ENCODE measurements at places on chromosomes 7 and 10.

DNA sequence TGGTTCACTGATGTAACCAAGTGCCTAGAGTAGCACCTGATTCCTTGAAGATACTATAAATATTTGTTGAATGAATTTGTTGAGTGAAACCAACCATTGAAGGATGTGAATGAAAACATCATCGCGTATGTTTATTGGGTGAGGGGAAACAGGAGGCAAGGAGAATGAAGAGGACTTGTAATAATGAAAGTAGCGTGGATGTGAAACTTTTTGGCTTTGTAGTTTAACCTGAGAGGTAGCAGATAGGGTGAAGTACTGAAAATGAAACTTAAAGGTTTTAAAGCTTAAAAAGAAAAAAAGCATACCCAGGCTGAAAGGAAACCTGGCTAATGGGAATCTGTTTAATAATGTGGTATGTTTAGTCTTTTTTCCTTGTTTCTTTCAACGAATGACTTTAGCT is 5.2 kb downstream of the CCNY start:
- DNase-seq, result no peak

GRCh38 chr7:37439653-37440026 is 9.0 kb downstream of the ELMO1 start:
- no peak for DNase-seq

GRCh38 chr7:70354409-70355169 is 756.3 kb downstream of the AUTS2 start:
- no peak for DNase-seq

DNA sequence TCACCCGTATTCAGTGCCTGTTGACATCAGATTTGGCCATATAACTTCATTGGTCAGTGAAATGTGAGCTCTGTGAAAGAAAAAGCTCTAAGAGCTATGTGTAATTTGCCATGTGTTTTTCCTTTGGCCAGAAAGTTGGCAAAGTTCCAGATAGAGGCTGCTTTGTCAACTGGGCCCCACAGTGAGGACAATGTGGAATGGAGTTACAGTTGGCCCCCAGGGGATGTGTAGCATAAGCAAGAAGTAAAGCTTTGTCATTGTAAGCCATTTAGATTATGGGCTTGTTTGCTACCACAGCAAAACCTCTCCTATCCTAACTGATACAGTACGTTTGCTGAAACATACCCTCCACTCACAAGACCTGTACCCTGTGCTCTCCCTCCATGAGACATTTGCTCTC is 119.1 kb upstream of the HABP2 start:
- DNase-seq, result no peak

GRCh38 chr7:69670701-69671100 is 72.4 kb downstream of the AUTS2 start:
- DNase-seq, result no peak

- no peak for DNase-seq
Observed at GRCh38 chr7:904847-905246, 28.5 kb downstream of the GET4 start.

- no peak for DNase-seq
Observed at GRCh38 chr7:106486331-106486730, 174.6 kb downstream of the CCDC71L start.

DNA sequence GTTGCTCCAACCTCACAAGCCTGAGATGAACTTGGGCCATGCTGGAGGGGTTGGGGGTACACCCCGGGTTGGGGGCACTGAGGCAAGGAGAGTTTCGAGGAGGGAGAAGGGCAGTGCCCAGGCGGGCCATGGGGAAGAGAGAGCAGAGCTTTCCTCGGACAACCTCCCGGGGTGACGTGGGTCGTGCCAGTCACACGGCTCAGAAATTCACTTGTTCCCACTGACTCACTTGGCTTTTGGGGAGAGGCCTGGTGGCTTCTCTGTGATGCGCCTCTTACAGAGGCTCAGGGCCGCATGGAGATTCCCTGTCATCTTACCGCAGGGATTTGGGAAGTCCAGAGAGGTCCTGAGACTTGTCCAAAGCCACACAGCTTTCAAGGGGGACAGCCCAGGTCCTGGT is 2.9 kb downstream of the LAT2 start:
- no peak for DNase-seq

GRCh38 chr7:129664029-129665012 is 52.8 kb downstream of the NRF1 start:
- no peak for DNase-seq

DNA sequence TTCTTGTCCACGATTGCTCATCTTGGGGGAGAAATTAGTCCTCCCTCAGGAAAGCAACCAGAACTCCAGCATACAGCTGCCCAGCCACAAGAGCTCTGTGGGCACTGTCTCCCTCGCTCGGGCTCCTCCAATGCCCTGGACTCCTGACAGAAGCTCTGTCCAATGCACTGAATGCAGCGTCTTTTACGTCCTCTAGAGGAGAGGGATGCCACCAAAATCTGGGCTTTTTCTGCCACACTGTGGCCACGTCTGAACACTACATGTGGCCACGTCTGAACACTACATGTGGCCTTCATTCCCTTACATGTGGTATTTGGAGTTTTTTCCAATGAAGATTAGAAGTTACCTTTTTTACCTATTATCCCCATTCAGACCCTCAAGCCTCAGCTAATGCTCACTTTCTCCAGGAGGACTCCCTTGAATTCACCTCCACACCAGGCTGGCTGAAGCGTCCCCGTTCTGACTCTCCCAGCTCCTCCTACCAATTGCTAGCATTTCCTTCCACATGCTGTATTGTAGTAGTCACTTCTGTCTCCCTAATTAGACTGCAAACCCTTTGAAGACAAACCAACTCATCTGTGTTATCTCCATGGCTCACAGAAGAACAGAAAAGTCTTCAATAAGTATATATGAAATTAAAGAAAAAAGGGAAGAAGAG is 134.3 kb upstream of the PDE1C start:
- peak; percentile 65 for DNase-seq

- DNase-seq, result peak; percentile 54
Observed at GRCh38 chr7:83947260-83947659, 247.3 kb downstream of the SEMA3A start.

- peak; percentile 97 for DNase-seq
Observed at GRCh38 chr10:124916585-124917427, 25.1 kb upstream of the ZRANB1 start.

GRCh38 chr10:1538121-1538520 is 199.2 kb downstream of the ADARB2 start:
- DNase-seq, result no peak

DNA sequence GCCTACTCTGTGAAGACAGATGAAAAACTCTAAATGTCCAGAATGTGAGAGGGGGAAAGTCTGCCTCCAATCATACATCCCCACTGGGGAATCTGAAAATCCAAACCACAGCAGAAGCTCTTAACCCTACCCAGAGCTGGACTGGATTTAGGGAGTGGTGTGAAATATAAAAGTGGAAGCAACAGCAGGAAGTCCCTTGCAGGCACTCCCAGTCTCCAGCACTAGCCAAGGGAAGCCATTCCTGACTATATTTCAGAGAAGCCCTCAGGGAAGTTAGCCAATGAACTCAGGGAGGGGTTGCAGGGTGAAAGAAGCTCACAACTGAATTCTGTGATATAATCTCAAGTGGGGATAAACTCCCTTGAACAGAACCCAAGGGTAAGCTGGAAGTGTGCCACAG is 51.5 kb downstream of the CRPPA start:
- DNase-seq, result no peak

- no peak for DNase-seq
Observed at GRCh38 chr7:107610323-107610722, 30.3 kb downstream of the BCAP29 start.

GRCh38 chr7:153286763-153287162 is 527.2 kb downstream of the ACTR3B start:
- no peak for DNase-seq

DNA sequence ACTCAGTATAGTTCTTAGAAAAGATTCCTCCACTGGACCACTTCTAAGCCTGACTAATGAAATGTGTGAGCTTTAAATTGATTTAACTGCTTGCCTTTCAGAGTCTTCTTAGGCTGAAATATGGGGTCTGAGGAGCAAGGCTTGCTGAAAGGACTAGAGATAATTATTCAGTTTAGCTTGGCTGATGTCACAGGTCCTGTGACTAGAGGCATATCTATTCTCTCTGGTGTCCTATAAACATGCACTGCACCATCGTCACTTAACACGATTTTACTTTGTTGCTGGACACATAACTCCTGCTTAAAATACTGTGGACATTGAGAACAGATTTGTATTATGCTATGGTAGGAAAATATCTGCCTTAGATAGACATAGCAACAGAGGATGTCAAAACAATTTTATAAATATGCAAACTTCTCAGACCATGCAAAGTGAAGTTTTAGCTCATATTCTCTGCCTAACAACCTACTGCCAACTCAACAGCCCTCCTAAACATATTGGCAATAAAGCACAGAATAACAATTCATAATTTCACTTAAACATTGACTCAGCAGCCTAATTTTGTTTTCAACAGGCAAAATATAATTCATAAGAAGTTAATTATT is 80.2 kb downstream of the RNF133 start:
- DNase-seq, result no peak

DNA sequence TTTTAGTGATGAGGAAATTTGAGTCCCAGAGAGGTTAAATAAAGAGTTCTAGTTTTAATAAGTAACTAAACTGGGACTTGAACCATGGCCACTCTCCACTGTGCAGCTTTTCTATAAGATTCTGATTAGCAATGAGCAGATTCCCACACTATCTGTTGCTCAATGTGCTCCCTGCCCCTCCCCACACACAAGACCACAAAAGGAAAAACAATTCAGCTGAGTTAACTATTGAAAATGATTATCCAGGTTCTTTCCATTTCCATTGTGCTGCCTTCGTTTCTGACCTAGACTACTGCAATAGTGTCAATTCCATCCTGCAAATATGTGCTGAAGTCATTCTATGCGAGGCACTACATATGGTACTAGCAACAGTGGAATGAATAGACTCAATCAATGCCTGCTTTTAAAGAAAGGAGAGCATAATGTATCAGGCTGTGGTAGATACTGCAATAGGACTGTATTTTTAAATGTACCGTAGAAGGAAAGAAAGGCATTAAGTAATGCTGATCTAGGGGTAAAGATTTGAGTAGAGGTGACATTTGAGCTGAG is 97.0 kb downstream of the SEMA3C start:
- DNase-seq, result no peak

- no peak for DNase-seq
Observed at GRCh38 chr10:103850572-103850895, 4.8 kb downstream of the SH3PXD2A start.

DNA sequence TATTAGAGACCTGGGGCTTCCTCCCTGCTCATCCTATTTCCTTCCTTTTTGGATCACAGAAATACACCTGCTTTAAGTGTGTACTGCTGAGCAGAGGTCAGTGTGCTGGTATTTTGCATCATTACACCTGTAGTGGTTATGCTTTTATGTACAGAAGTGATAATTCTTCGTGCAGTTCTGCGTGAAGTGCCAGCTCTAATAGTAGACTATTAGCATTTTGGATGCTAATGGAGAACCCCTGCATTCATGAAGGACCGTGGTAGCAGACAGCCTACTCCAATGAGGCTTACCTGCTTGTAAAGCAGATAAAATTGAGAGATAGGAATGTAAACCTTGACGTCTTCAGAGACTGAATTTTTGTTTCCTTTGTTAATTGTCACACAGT is 114.3 kb downstream of the CDK14 start:
- DNase-seq, result no peak

DNA sequence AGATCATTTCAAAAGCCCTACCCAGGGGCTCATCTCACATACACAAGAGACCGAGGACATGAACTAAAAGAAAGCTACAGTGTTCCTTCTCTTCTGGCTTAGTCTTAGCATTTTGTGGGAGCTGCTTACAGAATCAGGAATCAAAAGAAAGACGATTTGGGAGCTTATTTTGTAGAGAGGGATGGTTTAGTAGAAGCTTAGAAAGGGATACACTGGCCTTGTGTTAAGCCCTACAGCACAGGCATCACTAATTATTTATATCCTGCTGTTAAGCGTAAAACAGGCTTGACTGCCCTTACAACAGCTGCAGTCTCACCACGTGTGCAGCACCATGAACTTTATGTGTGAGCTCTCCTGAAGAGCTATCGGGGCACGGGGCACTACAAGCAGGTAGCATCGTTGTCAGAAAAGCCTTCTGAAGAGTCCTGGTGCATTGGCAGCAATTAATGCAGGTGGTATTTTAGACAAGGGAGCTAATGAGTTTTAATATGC is 798.3 kb downstream of the NXPH1 start:
- peak; percentile 9 for DNase-seq

DNA sequence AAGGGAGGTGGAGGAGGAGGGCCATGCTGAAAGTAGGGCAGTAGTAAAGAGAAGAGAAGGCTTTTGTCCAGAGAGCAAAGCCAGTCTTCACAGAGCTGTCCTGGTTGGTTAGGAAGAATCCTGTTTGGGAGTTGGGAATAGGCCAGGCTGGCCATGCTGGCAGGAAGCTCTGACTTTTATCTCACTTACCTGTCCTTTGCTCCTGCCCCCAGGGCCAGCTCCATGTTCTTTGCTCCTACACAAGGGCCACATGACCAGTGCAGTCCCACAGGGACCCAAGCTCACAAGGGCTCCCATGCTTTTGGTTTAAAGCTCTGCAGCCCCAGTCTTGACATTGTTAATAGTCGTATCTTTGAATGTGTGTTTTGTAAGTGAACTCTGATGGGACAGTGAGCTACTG is 161.6 kb upstream of the KMT2E start:
- no peak for DNase-seq

GRCh38 chr10:63012623-63013022 is 120.5 kb upstream of the NRBF2 start:
- no peak for DNase-seq

DNA sequence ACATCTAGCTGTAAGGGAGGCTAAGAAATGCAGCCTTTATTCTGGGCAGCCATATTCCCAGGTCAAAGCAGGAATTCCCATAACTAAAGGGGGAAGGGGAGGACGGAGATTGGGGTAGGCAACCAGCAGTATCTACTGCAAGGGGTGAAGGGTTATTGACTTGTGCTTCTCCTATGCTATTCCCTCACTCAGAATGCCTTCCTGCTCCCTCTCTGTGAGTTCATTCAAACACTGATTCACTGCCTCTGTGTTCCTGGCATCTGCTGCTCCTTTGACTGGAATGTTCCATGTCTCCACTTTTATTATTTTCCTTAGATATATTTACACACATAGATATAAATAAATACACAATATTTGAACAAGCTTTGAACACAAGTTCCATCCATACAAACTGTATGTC is 11.1 kb downstream of the HTR7 start:
- no peak for DNase-seq

- DNase-seq, result no peak
Observed at GRCh38 chr10:52747694-52748093, 24.9 kb downstream of the MBL2 start.
